Stimulated activated CD8-positive, alpha-beta memory T cell treated with anti-CD3 and anti-CD28 coated beads, Interleukin-2, amount 100 ng/mL, for 48 hours (primary cell): ENCODE measurements at places on chromosomes 2 and 18.

DNA sequence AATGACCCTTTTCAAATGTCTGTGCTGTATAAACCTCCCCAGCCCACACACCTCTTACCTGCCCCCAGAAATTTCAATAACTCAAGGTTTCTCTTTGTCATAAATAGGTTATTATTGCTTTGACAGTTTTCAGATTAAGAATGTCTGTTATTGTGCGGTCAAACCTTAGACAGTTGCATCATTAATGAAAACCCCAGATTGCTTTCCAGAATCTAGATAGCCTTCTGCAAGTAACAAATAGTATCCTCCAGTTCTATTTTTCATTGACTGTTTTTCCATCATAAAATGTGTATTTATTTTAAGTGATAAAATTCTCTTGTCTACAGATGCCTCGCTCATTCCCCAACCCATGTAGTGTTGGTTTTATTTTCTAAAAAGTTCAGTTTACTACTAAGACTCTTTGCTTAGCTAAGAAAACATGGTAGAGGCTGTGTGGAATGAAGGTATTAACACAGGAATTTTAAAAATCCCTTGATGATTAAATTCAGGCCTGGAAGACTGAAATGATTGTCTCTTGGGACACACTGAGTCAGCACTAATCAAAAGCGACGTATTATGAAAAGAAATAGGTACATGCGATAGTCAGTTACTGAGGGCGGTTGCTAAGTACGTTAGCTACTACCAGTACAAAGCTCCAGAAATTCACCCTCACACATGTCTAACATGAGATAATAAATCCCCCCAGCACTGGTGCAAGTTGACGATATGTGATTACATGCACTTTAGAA lies 38.4 kb upstream of the ITGAV start:
- no peak for DNase-seq

DNA sequence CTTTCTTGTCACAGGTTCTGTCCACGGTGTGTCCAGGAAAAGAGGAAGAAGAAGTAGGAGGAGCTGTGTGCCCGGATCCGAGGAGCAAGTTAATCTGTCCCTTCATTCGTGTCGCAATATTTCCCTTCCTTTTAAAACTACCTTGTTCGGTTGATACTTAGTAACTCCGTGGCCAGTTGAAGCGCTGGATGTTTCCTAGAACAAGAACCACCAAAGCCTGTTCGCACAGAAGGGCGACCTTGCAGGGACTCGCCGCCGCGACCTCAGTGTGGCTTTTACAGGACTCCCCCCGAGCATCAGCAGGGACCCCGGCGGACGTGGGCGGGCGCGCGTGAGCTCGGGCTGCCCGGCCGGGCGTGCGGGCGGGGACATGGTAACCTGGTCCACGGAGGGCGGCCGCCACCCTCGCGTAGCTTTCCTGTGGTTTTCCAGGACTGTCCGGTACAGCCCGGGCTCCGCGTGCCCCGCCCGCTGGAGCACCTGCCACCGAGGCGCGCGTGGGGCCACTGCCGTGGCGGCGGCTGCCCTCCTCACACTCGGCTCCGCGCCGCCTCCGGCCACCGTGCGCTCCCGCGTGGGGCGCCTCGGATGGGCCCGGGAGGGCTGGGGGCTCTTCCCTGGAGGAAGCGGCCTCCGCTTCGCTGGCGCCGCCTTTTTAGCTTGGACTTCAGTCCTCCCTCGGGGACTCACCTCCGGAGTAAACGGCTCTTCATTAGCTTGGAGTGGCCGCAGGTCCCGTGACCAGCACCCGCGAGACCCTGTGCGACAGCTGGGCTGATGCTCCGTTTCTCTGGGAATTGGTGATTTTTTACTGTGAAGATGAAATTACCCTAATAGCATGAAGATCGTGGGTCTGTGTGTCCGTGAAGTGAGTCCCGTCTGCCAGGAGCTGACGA lies 9.2 kb upstream of the D2HGDH start:
- no peak for DNase-seq

DNA sequence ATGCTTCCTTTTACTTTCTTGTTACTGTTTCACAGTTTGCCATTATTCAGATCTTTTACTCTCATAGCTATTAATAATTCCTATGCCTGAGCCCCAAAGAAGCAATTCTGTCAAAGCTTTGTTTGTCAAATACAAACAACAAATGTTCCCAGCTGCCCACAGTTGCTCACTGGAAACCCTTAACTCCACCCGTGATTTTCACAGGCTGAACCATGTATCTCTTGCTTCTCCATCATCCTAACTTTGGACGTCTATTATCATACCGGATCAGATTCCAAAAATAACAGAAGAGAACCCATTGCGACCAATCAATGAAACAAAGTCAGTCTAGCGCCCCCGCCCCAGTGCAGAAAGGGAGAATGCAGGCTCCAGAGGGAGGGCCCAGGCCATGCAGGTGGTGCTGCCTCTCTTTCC lies 24.2 kb downstream of the COLEC12 start:
- no peak for DNase-seq

GRCh38 chr2:100184055-100184737 lies 41.8 kb upstream of the AFF3 start:
- no peak for DNase-seq

DNA sequence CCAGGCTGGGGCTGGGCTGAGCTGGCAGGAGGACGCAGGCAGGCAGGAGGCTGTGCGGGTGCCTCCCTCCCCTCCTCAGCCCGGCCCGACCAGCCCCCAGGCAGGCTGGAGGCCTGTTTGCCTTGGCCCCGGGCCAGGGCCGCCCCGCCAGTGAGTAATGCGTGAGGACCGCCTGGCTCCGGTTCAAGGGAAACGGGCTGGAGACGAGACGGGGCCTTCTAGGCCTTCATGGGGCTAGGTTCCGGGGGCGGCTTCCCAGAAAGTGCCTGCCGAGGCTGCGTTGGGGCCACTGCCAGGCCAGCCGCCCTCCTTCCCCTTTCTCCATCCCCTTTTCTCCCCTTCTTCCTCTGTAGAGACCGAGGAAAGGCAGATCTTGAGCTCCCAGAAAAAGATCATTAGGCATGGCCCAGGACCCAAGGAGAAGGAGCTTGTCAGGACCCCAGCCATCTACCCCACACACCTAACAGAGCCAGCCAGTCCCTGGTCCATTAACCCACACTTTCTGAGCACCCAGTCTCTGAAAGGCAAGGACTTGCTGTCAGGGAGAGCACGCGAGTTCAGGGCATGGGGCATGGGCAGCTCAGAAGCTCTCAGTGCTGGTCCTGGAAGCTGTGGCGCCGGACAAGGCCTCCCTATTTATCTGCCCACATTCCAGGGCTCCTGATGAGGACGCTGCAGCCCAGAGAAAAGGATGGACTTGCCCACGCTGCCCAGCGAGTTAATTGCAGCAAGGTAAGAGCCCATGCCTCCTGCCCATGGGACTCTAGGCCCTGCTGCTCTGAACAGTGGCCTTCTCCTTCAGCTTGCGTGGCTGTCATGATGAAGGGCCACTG lies 48.5 kb downstream of the SMAD7 start:
- DNase-seq, result no peak

GRCh38 chr18:9066817-9067306 lies 35.6 kb upstream of the NDUFV2 start:
- DNase-seq, result no peak

DNA sequence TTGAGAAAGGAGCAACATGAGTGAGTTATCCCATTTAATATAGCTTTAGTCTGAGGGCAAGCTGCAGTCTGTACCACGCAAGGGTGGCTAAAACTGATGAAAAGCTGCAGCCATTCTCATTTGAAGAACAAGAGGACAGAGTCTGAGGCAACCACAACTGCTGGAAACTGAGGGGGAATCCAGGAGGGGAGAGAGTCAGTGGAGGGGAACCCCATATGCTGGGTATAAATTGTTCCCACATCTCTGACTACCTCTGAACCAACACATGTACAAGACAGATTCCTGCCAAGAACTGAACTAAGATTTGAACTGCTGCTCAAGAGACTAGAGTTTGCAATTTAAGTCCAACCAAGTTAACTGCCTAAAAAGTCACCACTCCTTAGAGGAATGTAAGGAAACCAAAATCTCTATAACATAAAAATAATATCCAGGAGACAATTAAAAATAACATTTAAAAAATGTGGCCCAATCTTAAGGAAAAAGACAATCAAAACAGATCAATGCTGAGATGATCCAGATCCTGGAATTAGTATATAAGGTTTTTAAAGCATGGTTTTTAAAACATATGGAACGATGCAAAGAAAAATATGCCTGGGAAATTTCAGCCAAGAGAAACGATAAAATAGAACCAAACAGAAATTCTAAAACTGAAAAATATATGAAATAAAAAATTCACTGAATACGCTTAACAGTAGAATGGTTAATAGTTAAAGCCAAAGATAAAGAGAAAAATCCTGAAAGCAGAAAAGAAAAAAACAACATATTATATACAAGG lies 11.2 kb downstream of the CWC22 start:
- no peak for DNase-seq

GRCh38 chr2:228447266-228447915 lies 265.9 kb upstream of the SPHKAP start:
- DNase-seq, result no peak

- DNase-seq, result no peak
These were observed 1603.8 kb upstream of the ZEB2 start for GRCh38 chr2:146123714-146124113.

GRCh38 chr2:158234497-158234896 lies 132.8 kb downstream of the UPP2 start:
- DNase-seq, result no peak

GRCh38 chr2:85791704-85792565 lies 38.1 kb downstream of the ATOH8 start:
- no peak for DNase-seq

DNA sequence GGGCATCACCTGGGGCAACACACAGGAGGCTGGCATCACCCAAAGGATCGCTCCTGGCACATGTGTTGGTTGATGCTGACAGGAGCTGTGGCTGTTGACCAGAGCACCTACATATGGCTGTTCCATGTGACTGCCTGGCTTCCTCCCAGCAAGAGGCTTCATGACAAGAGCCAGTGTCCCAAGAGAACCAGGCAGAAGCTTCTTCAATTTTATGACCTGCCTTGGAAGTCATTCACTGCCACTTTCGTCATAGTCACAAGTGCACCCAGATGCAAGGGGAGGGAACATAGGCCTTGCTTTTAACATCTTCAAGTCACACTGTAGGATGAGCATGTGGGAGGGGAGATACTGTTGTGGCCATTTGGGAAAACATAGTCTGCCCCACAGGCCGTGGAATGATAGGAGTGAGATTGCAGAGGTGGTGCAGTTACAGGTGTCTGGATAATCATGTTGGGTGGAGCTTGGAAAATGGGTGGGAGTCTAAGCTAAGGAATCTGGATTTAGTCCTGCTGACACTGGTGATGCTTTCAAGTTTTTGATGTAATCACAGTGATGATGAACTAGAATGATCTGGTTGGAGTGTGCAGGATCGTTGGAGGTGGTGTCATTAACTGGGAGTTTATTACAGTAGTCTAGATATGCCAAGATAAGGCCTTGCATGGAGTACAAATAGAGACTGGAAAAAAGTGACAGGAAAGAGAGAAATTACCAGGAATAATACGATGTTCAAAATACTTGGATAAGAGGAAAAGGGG lies 107.0 kb downstream of the RAPGEF4 start:
- no peak for DNase-seq

DNA sequence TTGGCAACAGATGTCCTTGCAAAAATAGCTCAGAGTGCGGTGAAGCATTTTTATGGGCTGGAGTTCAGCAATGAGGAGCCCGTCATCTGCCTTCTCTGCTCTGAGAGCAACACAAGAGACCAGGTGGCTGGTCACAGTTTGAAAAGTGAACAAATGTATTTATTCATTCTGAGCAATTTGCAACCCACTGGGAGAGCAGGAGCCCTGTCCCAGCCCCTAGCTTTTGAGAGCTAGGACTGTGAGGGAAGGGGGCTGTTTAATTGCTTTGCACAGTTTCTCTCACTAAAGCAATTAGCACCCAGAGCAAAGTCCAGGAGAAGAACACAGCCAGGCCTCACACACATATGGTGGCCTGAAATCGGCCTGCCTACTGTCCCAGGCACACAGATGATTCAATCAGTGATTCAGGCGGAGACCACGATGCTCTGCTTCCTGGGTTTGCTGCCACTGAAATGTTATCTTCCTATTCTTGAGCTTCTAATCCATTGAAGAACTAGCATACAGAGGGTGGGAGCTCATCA lies 646.1 kb upstream of the ACVR2A start:
- no peak for DNase-seq

- no peak for DNase-seq
These were observed 69.9 kb upstream of the MCFD2 start for GRCh38 chr2:46985512-46985911.

GRCh38 chr2:105821428-105822125 lies 76.9 kb downstream of the NCK2 start:
- DNase-seq, result no peak

GRCh38 chr18:76410660-76411417 lies 84.2 kb downstream of the ZNF516 start:
- no peak for DNase-seq

- no peak for DNase-seq
These were observed 16.8 kb upstream of the PAX3 start for GRCh38 chr2:222315443-222316121.

DNA sequence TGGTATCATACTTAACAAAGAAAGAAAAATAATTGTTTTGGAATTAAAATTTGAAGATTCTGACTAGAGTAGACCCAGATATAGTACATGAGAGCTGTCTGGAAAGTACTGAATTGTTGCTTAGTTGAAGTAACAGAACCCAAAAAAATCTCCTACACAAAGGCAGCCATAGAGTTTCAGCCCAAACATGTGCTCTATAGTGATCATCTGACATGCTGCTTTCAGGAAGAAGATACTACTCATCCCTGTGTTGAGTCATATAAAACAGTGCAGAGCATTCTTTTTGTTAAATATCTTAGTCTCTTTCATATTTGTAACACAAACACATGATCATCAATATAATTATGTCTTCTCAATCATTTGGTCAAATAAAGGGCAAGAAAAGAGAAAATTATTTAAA lies 84.8 kb upstream of the PTPRM start:
- no peak for DNase-seq

DNA sequence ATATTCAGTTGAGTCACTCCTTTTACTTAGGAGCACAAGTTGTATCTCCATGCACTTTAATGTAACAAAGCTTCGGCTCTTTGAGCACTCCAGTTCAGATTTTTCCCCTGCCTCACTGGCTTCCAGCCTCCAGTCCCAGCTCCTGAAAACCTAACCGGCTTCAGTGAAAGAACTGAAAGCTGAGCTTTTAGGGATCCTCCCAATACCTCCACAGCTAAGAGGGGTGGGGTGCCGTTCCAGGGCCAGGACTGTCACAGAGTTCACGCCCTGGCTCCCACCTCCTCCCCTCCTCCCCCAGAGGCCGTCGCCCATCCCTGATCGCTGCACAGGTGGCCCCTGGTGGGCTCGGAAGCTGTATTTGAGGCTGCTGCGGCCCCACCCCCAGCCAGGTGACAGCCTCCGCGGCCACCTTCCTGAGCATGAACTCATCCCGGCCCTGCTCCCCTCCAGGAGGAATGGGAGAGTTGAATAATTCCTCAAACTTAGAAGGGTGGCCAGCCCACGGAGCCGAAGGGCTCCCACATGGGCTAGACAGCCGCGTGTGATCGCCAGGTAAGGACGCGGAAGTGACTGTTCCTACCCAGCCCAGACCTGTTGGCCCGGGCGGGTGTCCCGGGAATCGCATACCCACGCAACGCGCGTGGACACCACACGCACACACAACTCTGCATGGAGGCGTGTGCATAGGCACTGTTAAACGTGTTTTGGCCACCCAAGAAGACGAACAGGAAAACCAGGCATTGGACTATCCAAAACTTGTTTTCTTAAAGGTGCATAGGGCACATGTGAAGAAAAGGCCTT lies 1.8 kb downstream of the MYO5B start:
- DNase-seq, result no peak
